ENCODE measurements at places on chromosomes 16 and 17. TPM values are rescaled to one million over a fixed set of nuclear protein-coding genes. Genes with fewer than 3 reads are reported as not detected.
A peak's percentile ranks its signal among the peaks of the same experiment; 100 is the strongest.

DNA sequence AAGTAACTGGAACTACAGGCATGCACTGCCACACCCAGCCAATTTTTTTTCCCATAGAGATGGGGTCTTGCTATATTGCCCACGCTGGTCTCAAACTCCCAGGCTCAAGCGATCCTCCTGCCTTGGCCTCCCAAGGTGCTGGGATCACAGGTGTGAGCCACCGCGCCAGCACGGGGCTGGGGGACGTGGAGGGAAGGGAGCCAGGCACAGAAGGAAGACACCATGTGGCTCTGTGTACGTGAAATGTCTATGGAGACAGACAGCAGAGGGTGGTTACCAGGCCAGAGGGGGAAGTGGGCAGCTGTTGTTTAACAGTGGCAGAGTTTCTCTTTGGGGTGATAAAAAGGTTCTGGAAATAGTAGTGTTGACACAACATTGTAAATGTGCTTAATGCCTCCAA is 4.6 kb upstream of the PIEZO1 start:
- no peak for DNase-seq
- H3K27ac ChIP-seq, result peak overlapping the region; percentile 92
- peaks cover 1% of the 10 kb centered on the region for H3K36me3 ChIP-seq
- peaks cover 47% of the 10 kb centered on the region for H3K4me1 ChIP-seq

- H3K4me1 ChIP-seq, result peaks cover 51% of the 10 kb centered on the region
- H3K27me3 ChIP-seq, result no peaks in the 10 kb centered on the region
- no peaks in the 10 kb centered on the region for H3K36me3 ChIP-seq
- peak overlapping the region; percentile 85 for H3K27ac ChIP-seq
- H3K4me3 ChIP-seq, result no peak overlapping the region
Measured at GRCh38 chr17:1197781-1198490, 18.2 kb upstream of the ABR start.

GRCh38 chr17:8806253-8806925 is 7.2 kb upstream of the MFSD6L start:
- no peak for DNase-seq
- H3K27ac ChIP-seq, result no peak overlapping the region
- no peak overlapping the region for H3K4me3 ChIP-seq
- H3K36me3 ChIP-seq, result peaks cover 23% of the 10 kb centered on the region
- no peaks in the 10 kb centered on the region for H3K4me1 ChIP-seq
- peaks cover under 1% of the 10 kb centered on the region for H3K27me3 ChIP-seq

DNA sequence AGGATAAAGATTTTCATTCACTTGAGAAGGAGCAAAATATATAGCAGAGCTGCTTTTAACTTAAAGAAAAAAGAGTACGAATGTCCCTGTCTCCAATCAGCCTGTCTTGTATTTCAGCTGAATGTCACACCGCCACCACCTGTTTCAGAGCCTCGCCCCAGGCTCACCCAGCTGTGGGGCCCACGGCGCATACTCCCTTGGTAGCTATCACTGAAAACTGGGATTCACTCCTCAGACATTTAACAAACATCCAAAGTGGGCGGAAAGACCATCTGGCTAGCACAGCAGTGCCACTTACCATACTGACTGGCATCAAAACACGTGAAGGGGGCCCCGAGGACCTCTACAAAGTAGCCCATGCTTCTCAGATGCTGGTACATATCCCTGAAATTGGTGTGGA is 25.4 kb upstream of the SLC38A8 start:
- H3K27ac ChIP-seq, result no peak overlapping the region
- H3K4me3 ChIP-seq, result no peak overlapping the region
- no peak for DNase-seq

DNA sequence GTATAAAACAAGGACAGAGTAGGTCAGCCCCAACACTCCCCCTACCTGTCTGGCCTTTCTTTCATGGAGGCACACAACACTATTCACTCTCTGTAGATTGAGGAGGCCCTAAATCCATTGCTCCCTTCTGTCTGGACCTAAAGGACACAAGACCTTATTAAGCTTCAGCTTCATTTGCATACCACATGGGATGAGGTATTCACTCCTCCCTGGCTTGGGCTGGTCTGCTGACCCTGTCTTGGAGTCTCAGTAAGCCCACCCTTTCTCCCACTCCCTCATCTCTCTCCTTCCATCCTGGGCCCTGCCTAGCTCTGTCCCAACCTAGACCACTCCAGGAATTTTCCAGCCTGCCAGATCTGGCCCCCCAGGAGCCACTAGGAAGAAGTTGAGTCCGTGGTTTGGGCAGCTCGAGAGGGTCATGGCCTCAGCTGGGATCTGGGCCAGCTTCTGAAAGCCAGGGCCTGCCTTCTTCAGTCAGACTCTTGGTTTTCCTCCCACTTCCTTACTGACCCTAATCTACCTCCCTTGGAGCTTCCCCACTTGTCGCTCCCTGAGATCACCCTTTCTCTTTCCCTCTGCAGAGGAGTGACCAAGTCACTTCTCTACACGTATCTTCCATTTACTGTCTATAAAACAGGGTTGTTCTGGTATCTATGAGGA is 6.5 kb upstream of the LLGL1 start:
- no peak overlapping the region for H3K4me3 ChIP-seq
- H3K27ac ChIP-seq, result no peak overlapping the region
- H3K4me1 ChIP-seq, result no peaks in the 10 kb centered on the region
- no peak for DNase-seq
- no peaks in the 10 kb centered on the region for H3K27me3 ChIP-seq

Gene TIMP2
- 2.6 TPM for total RNA-seq

Gene MRPL27
- total RNA-seq, result 71.4 TPM

DNA sequence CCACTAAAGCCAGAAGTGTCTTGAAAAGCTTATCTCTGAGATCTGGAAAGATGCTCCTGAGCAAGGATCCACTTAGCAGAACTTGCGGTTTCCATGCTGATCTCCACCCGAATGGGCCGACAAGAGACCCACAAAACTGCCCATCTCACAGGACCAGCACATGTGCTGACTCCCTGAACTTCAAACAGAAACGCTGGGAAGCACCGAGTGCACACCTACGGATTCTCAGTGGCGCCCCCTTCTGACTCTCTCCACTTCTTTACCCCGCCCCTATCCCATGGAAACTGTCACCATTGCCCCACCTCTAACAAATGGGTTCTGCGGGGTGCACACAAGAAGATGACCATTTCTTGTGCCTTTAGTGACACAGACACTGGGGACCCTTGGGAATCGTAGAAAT is 21.4 kb downstream of the CDRT4 start:
- peaks cover 8% of the 10 kb centered on the region for H3K4me1 ChIP-seq
- no peaks in the 10 kb centered on the region for H3K36me3 ChIP-seq
- no peak overlapping the region for H3K27ac ChIP-seq
- no peak for DNase-seq
- no peaks in the 10 kb centered on the region for H3K27me3 ChIP-seq

GRCh38 chr16:16108759-16109158 is 114.5 kb downstream of the ABCC6 start:
- no peaks in the 10 kb centered on the region for H3K4me1 ChIP-seq
- H3K4me3 ChIP-seq, result no peak overlapping the region
- H3K27me3 ChIP-seq, result no peaks in the 10 kb centered on the region

DNA sequence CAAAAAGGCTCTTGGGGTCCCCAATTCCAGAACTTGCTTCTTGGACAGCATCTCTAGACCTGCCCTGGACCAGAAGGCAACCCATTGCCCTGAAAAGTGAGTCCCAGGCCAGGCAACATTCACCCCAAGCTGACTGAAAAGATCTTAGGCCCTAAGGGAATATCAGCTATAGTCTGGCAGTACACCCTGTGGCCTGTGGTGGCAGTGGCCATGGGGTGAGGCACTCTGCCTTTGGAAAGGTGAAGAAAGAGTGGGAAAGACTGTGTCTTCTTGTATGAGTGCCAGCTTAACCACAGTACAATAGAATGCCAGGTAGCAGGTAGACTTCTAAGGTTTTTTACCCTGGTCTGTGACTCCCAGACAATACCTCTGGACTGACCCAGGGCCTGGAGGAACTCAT is 564.5 kb downstream of the CDH8 start:
- H3K27ac ChIP-seq, result no peak overlapping the region
- DNase-seq, result no peak
- no peaks in the 10 kb centered on the region for H3K36me3 ChIP-seq
- H3K4me3 ChIP-seq, result no peak overlapping the region

DNA sequence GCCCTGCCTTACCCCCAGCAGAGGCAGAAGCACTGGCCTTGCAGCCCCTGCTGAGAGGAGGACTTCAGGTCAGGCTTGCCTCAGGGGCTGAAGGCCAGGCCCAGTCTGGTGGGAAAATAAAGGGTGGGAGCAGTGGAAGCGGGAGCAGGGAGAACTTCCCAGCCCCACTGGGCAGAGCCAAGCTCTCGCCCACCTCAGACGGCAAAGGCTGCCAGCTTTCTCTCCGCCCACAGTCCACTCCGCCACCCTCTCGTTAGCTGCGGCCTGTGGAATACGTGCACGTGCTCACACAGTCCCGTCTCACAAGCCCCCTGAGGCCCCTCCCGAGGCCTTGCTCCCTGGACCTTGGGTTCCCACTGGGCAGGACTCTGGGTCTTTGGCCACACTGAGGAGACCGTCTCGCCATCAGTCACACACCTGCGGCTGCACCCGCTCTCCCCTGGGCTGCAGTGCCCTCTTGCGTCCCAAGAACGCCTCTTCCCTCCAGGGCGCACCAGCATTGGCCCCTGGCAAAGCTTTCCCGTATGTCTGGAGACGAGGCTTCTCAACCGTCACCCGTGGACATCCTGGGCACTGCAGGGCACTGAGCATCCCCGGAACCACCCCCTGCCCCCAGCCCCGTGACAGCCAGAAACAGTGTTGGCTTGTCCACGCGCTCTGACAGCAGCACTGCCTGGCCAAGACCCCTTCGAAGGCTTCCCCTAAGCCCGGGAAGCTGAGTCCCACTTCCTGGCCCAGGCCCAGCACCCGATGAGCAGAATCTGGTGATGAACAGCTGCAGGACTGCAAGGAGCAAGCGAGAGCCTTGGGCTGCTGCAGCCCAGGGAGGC is 8.3 kb downstream of the MRPL28 start:
- no peak overlapping the region for H3K4me3 ChIP-seq
- peaks cover 6% of the 10 kb centered on the region for H3K4me1 ChIP-seq
- H3K36me3 ChIP-seq, result peaks cover 3% of the 10 kb centered on the region
- no peaks in the 10 kb centered on the region for H3K27me3 ChIP-seq
- peak overlapping the region; percentile 31 for H3K27ac ChIP-seq
- DNase-seq, result peak; percentile 76

DNA sequence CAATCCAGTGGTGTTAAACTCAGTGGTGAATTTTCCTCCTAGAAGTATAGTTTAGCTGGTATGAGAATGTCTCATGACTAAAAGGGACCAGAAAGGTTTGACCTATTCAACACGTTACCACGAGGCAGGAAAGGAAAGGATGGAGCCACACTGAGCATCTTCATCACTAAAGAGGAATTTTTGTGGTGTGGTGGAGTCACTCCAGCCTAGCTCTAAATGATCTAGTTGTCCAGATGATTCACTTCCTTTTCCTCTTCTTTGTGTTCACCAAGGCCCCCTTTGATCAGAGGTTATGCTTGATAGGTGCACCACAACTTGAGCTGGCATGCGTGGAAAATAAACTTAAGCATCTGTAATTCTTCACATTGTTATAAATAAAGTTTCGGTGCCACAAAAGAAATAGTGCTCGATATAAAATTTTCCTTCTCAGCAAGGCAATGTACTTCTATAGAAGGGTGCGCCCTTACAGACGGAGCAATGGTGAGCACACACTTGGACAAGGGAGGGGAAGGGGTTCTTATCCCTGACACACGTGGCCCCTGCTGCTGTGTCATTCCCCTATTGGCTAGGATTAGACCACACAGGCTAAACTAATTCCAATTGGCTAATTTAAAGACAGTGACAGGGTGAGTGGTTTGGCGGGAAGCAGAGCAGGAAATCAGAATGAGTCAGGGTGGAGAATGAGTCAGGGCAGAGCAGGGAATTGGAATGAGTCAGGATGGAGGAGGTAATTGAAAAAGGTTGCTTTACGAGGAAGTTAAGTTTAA is 254.6 kb downstream of the HS3ST3A1 start:
- no peak overlapping the region for H3K4me3 ChIP-seq
- DNase-seq, result no peak
- H3K36me3 ChIP-seq, result no peaks in the 10 kb centered on the region

GRCh38 chr16:51408357-51408756 is 257.3 kb upstream of the SALL1 start:
- no peaks in the 10 kb centered on the region for H3K36me3 ChIP-seq
- H3K4me1 ChIP-seq, result no peaks in the 10 kb centered on the region
- H3K27ac ChIP-seq, result no peak overlapping the region
- DNase-seq, result no peak

- H3K4me1 ChIP-seq, result peaks cover 85% of the 10 kb centered on the region
- no peak for DNase-seq
- H3K4me3 ChIP-seq, result peak overlapping the region; percentile 22
- peaks cover 7% of the 10 kb centered on the region for H3K36me3 ChIP-seq
- H3K27ac ChIP-seq, result peak overlapping the region; percentile 79
Measured at GRCh38 chr16:89410322-89410721, 80.0 kb downstream of the ANKRD11 start.

DNA sequence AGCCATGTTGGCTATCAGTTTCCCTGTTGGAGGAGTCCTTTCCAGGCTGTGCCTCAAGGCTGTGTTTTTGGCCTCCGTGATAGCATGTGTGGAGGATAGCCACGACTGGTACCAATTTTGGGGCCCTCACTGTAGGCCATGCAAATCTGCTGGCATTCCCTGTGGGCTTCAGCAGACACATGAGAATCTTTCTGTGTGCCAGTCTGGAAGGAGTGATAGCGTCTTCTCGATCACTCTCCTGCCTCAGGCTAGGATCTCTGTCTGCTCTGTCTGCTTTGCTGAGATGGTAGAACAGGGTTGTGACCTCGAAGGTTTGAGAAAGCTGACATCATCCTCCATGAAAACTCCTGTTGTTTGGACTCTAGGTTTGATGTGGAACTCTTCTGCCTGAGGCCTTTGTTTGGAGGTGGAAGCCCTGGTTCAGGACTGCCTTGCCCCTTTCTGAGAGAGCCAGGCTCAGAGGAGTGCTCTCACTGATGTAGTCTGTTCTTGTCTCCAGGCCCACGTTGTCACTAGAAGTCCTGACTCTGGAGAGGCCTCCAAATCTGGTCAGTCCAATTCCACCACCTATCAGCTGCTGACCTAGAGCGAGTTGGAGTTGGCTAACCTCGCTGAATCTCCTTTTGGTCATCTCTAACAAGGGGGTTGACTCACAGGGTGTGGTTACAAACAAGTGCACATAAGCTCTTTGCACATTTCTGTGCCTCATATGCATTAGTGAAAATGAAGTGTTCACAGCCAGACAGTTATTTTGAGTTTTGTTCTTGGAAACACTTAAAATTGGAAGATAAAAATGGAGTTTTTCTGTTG is 12.1 kb upstream of the EDC4 start:
- no peak overlapping the region for H3K4me3 ChIP-seq
- H3K36me3 ChIP-seq, result peaks cover 12% of the 10 kb centered on the region
- no peak overlapping the region for H3K27ac ChIP-seq
- H3K27me3 ChIP-seq, result no peaks in the 10 kb centered on the region
